ENCODE measurements at places on chromosomes 7 and 10. TPM values are rescaled to one million over a fixed set of nuclear protein-coding genes. Genes with fewer than 3 reads are reported as not detected.

DNA sequence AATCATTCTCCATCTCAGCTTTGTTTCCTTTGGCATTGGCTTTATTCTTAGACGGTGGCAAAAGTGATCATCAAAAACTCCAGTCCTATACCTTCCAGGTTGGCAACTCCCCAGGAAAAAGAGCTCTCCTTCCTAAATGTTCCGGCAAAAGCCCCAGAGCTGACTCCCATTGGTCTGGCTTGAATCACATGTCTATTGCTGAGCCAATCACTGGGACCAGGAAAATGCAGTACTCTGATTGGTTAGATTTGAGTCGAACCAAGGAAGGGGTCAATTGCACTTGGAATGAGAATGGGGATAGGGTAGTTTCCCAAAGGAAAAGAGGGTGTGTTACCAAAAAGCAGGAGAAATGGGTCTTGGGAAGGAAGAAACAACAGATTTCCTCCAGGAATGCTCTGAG is 22.3 kb downstream of the LEP start:
- H3K4me1 ChIP-seq = peaks cover 10% of the 10 kb centered on the region
- no peak for DNase-seq
- no peaks in the 10 kb centered on the region for H3K36me3 ChIP-seq
- H3K27me3 ChIP-seq = peaks cover 7% of the 10 kb centered on the region
- H3K27ac ChIP-seq = no peak overlapping the region
- H3K4me3 ChIP-seq = no peak overlapping the region

DNA sequence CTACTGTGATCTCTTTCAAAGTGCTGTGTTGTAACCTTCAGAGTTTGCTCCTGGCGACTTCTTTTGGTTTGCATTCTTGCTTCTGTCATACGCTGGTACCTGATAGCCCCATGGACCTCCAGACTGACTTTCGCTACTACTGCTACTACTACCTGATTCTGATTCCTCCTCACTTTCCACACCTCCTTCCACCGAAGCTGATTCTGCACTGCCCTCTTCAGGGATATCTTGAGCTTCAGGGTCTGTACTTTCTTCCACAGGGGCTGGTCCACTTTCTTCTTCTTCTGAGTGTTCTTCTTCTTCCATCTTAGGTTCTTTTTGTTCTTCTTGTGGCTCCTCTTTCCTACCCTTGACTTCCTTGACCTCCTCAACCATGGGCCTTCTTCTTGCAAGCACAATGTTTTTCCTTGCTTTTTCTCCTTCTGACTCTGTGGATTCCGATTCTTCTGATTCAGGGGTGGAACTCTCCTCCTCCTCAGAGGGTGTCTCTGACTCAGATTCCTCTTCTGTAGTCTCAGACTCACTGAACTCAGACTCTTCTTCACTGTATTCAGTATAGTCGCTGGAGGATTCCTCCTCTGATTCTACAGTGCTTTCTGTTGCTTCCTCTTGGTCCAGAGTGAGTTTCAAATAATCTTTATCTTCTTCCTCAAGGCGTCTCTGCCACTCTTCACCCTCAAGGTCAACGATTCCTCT is 992.2 kb downstream of the PCDH15 start:
- H3K27me3 ChIP-seq = no peaks in the 10 kb centered on the region
- H3K36me3 ChIP-seq = no peaks in the 10 kb centered on the region
- DNase-seq = no peak
- no peak overlapping the region for H3K4me3 ChIP-seq
- H3K27ac ChIP-seq = no peak overlapping the region

DNA sequence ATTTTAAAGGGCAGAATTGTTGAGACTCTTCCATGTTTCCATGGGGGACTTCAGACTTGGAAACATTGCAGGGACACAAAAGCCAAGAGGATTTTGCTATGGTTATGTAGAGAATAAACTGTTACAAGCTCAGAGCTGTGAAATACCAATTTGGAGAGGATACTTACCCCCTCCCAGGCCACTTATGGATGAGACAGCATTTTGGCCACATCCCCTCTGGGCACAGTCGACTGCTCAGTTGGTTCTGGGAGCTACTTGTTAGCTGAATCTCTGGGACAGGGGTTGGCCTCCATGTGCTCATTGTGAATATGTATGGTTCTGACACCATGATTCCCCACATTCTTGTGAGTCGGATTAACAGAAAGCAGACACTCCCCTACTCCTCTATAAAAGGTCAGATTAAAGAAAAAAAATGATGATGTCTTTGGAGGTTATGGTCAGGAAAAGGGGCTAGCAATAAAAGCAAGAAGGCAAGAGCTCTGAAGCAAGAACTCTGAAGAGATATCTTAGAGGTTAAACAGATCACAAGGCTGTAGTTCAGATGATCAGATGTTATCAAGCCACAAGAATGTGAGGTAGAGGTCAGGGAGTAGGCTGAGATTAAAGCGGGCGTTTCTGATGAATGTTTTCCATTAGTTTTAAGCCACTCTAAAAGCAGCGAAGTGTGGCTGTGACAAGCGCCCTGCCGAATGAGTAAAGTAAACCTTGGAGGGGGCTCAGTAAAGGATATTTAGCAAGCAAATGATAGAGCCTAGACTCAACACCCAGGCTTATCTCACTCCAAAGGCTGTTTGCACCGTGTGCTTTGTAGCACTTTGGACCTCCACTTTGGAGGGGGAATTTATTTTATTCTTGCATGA is 17.2 kb downstream of the STAMBPL1 start:
- H3K36me3 ChIP-seq = no peaks in the 10 kb centered on the region
- H3K27ac ChIP-seq = peak overlapping the region; percentile 88
- peak; percentile 53 for DNase-seq
- H3K27me3 ChIP-seq = no peaks in the 10 kb centered on the region

- no peak overlapping the region for H3K27ac ChIP-seq
- H3K4me3 ChIP-seq = no peak overlapping the region
- no peaks in the 10 kb centered on the region for H3K4me1 ChIP-seq
- DNase-seq = no peak
- no peaks in the 10 kb centered on the region for H3K36me3 ChIP-seq
Observed at GRCh38 chr7:20624666-20625385, 9.4 kb downstream of the ABCB5 start.

GRCh38 chr7:1241258-1241602 is 8.6 kb downstream of the UNCX start:
- H3K4me1 ChIP-seq = no peaks in the 10 kb centered on the region
- DNase-seq = no peak
- no peaks in the 10 kb centered on the region for H3K36me3 ChIP-seq
- H3K4me3 ChIP-seq = no peak overlapping the region
- H3K27me3 ChIP-seq = peaks cover 91% of the 10 kb centered on the region

MSS51 gene
- total RNA-seq = 1.4 TPM

NPY4R2 gene
- total RNA-seq = 2.6 TPM
